Brain (organoid and tissue), 16 donors: ENCODE measurements at places on chromosomes 3 and 15.

GRCh38 chr3:14804835-14805780 lies 13.7 kb upstream of the FGD5 start:
- DNase-seq, result no peak

DNA sequence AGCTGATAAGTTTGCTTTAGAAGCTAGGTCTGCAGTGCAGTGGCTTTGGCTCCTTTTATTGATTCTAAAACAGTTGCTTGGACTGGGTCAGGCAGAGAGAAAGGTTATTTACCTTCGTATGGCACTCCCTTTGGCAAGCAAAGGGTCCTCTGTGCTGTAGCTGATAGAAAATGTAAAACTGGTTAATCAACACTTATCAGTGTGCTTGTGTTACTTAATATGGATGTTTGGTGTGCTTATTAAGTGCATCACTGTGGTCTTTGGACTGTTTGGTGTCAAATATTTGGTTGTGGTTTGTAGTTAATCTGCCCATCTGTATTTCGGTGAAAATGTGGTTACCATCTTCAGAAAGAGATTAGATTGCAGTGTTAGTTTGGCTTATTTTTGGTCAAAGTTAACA lies 16.0 kb downstream of the UBE2E2 start:
- DNase-seq, result no peak

DNA sequence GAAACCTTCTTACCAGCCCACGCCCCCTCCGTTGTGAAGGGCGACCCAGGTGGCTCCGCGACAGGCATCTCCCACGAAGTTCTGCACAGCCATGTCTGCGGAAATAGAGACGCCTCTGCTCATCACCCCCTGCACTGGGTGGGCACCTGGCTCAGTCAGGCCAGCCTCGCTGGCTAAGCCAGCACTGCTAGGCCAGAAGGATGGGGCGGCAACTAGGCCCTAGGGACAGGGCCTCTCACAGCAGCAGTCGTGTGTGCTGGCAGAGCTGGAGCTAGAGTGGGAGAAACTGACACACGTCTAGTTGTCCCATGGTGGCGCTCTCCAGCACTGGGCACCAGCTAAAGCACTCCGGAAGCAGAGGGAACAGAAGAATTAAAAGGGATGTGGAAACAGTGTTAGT lies 12.5 kb upstream of the ZXDC start:
- DNase-seq, result no peak

DNA sequence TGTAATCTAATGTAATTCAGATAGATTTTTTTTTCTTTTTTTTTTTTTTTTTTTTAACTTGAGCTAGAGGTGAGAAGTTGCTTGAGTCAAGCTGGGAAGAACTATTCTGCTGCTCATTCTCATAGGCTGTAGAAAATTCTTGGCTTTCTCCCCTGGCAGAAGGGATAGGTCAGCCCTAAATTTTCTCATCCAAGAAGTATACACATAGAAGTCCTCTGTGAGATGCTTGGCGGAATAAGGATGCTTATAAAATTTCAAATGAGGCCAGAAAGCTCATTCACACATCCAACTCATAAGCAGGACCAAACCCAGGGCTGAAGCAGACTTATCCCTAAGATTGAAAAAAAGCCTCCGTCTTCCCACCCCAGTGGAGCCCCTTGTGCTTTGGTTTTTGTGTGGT lies 572.5 kb downstream of the SQOR start:
- DNase-seq, result peak; percentile 55

- DNase-seq, result no peak
Observed at GRCh38 chr3:175655351-175655750, 796.2 kb downstream of the NAALADL2 start.

GRCh38 chr3:14324224-14324944 lies 78.0 kb upstream of the SLC6A6 start:
- DNase-seq, result no peak

DNA sequence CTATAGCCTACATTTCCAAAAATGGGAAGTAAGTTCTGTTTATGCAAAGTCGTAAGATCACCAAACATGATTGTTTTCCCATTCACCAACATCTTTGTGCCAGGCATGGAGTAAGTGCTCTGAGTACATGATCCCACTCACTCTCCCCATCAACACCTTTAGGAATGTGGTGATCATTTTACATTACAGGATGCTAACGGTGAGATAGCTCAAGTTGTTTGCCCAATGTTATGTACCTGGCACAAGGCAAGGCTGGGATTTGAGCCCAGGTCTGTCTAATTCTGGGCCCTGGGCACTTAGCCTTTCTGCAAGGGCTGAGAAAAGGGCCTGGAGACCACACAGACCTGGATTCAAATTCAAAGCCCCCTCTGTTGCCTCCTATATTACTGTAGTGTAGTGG lies 581.7 kb upstream of the CFAP20DC start:
- DNase-seq, result no peak

- peak; percentile 7 for DNase-seq
Observed at GRCh38 chr15:66673410-66674322, 28.4 kb upstream of the SMAD6 start.

DNA sequence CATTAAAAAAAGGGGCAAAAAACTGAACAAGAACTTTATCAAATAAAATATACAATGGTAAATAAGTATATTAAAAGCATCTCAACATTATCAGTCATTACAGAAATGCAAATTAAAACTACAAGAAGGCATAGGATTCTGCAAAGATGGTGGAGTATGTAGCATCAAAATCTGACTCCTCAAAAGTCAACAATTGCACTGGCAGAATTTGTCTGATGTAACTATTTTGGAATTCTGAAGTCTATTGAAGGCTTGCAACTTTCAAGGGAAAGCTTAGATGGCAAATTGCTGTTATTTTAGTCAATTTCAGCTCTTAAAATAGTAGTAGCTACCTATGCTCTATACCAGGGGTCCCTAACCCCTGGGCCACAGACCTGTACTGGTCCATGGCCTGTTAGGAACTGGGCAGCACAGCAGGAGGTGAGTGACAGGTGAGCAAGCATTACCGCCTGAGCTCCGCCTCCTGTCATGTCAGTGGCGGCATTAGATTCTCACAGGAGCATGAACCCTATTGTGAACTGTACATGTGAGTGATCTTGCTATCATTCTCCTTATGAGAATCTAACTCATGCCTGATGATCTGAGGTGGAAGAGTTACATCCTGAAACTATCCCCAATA lies 107.6 kb downstream of the TGFBR2 start:
- DNase-seq, result no peak

GRCh38 chr15:43550527-43551363 lies 33.3 kb downstream of the MAP1A start:
- no peak for DNase-seq

- DNase-seq, result no peak
Observed at GRCh38 chr3:134956395-134956794, 161.3 kb downstream of the EPHB1 start.

DNA sequence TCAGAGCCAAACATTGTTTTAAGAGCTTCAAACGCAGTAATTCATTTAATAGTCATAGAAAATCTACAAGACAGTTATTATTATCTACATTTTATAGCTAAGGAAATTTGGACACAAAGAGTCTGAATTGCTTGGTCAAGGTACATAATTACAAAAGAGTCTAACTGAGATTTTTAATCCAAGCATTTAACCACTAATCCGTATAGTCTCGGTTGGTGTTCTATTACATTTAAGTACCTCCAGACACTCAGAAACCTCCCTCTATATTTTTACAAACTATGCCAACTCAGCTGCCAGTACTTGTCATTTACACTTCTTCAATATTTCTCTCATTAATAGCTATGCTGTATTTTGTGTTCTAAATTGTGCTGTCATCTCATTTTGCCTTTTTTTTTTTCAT lies 240.2 kb upstream of the PLSCR5 start:
- no peak for DNase-seq

DNA sequence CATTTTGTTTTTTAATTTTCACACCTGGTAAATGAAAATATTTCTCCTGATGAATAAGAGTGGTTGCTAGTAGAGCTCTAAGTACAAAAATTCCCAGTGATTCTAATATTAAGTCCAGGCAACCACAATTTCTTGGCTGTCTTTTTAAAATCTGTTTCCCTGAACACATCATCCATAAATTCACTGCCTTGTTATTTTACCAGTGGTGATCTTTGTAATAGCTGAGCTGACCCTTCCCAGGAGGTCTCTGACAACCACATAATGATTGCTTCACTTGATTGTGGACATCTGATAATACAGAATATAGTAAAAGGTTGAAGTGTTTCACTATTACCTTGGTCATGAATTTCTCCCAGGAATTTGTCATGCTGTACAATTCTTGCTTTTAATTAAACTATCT lies 13.9 kb upstream of the TOP2B start:
- DNase-seq, result peak; percentile 45

GRCh38 chr15:58380280-58380945 lies 51.4 kb upstream of the LIPC start:
- no peak for DNase-seq

GRCh38 chr3:178474526-178474925 lies 61.7 kb upstream of the KCNMB2 start:
- no peak for DNase-seq

DNA sequence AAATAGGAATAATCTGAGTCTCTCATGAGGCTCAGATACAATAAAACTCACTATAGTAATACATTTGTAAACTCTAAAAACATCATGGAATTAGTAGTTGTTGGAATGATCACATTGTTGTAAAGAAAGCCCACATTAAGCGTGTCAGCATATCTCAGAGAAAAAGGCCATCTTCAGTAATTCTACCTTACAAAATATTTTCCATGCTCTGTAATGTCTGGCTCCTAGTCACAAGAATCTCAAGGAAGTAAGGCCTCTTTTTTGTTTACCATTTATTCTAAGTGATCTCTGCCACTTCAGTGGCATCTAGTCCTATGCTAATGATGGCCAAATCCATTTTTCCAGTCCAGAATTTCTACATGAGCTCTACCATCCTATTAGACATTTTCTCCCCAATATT lies 240.2 kb upstream of the ZNF717 start:
- DNase-seq, result no peak
